Progenitor cell of endocrine pancreas (in vitro differentiated cells): ENCODE measurements at places on chromosomes 12 and 14. TPM values are rescaled to one million over a fixed set of nuclear protein-coding genes. Genes with fewer than 3 reads are reported as not detected.

KRT6C gene
- not detected in 2 replicates for total RNA-seq

DNA sequence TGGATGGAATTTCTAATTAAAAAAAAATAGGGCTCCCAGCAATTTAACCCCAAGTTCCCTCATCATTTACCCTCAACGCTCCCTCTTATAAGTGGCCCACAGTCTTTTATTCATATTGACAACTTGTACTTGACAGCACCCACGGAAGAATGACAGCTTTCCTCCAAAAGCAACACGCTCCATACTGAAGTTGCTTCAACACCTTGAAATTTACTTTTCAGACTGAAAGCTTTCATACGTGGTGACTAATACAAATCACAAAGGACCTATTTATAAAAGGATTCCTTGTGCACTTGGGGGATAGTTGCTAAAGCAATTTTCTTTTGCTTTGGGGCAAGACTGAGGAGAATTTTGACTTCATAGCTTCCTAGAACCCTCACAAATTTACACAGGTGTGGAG is 1629.4 kb upstream of the SEL1L start:
- no peak for DNase-seq

GRCh38 chr12:176321-177181 is 37.4 kb downstream of the SLC6A12 start:
- no peak for DNase-seq

DNA sequence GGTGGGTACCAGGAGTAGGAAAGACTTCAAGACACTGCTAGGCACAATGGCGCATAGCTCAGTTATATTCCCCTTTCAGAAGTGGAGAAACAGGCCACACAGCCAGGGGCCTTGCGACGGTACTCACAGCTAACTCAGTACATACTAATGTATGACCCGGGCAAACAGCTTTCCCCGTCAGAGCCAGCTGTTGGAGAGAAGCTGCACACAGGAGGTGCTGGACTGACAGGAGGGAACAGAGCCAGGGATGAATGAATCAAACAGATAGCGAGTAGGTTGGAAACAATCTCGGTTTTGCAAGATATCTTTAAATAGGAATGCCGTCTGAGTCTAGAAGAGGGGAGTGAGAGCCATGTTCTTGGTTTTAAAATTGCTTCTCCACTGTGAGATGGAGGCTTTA is 45.5 kb downstream of the PRIMA1 start:
- no peak for DNase-seq

GRCh38 chr12:46675736-46676135 is 150.1 kb downstream of the SLC38A4 start:
- no peak for DNase-seq

- DNase-seq: no peak
Observed at GRCh38 chr12:63206494-63206893, 55.5 kb upstream of the AVPR1A start.
